Activated CD4-positive, alpha-beta T cell treated with anti-CD3 and anti-CD28 coated beads for 48 hours (primary cell): ENCODE measurements at places on chromosomes 6 and 20.

- DNase-seq = no peak
These were observed 994.6 kb upstream of the ADGRB3 start for GRCh38 chr6:67640484-67640883.

GRCh38 chr20:38982291-38982690, 20.1 kb downstream of the DHX35 start:
- DNase-seq = no peak

DNA sequence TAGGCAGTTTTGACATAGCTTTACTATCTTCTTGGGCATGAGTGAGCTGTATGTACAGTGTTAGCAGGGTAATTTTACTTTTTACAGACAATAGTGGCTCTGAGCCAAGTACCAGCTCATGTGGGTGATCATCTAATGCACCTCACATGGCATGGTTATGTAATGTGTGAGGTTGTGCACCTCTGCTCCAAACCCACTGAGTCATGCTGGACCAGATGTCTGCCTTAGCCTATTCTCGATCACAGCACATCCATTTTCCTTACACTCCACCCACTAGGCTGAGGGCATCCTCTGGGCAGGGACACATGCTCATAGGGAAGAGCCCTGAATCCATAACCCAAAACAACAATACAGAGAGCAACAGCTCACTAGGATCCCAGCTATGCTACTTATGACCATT, 71.6 kb upstream of the FBXL4 start:
- no peak for DNase-seq

DNA sequence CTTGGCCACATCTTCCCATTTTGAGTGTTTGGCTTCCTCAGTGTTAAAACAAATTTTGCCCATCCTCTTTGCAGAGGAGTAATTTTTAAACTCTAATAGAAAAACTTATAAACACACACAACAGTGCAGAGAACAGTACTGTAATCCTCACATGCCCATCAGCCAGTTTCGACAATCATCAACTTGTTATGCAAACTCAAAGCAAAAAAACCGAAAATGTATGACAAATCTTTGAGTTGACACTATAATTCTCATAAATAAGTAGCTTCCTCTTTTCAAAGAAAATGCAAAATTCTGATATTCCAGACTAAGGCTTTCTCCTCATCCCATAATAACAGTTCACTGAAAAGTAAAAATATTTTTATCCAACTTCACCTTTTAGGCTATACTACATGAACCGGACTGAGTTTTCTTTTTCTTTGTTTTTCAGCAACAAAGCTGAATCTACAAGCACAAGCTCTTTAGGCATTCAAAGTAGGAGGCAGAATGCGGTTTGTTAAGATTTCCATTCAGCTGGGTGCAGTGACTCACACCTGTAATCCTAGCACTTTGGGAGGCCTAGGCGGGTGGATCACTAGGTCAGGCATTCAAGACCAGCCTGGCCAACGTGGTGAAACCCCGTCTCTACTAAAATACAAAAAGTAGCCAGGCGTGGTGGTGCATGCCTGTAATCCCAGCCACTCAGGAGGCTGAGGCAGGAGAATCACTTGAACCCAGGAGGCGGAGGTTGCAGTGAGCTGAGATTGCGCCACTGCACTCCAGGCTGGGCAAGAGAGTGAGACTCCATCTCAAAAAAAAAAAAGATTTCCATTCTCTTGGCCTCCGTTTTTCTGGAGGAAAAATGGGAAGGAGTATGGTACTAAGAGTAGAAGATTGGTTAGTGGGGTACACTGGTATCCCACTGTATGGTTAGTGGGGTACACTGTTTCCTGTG, 74.8 kb downstream of the GCNT2 start:
- DNase-seq = no peak
